Fibroblast of mammary gland (primary cell): ENCODE measurements at places on chromosomes 11 and 22.

DNA sequence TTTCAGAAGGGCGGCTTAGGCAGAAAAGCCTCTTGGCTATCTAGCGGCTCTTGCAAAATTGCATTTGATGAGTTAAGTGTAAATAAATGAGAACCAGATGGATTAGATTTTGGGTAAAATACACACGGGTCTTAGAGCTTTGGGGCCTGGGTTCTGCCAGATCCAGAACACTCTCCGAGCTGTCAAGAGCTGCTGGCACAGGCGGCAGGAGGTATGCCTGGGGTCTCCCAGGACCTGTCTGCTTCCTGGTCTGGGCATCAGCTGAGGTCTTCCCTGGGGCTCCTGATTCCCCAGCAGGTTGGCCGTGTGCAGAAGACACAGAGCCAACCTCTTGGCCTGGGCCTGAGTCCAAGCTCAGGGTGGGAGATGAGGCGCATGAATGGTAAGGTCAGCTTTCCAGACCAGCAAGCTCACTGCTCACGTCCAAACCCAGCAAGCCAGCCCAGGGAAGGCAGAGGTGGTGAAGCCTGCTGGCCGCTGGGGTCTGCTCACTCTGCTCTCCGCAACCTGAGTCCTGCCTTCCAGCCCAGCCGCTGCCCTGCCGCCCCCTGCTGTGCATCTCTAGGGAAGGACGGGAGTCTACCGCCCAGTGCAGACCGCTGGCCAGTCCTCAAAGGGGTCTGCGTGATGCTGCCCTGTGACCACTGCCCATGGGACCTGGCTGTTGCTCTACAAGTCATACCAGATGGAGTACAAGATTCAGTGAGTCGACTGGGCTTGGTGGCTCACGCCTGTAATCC lies 44.9 kb downstream of the SCUBE1 start:
- DNase-seq: peak; percentile 21

- peak; percentile 99 for DNase-seq
Measured at GRCh38 chr11:10454878-10455631, at the start of gene AMPD3. TSS of gene AMPD3 (plus strand) at chr11:10455264. CDS start at chr11:10461520, 6,256 bp downstream.

GRCh38 chr11:95387325-95387724 lies 156.3 kb upstream of the SESN3 start:
- DNase-seq: no peak

- no peak for DNase-seq
Measured at GRCh38 chr11:20342347-20343141, 21.0 kb upstream of the HTATIP2 start.

- DNase-seq: peak; percentile 63
Measured at GRCh38 chr11:87173185-87174039, 135.7 kb downstream of the TMEM135 start.

GRCh38 chr11:116885951-116886655 lies 48.7 kb upstream of the APOA1 start:
- DNase-seq: peak; percentile 73

- DNase-seq: peak; percentile 56
Measured at GRCh38 chr22:23591201-23591791, 11.2 kb upstream of the IGLL1 start.

DNA sequence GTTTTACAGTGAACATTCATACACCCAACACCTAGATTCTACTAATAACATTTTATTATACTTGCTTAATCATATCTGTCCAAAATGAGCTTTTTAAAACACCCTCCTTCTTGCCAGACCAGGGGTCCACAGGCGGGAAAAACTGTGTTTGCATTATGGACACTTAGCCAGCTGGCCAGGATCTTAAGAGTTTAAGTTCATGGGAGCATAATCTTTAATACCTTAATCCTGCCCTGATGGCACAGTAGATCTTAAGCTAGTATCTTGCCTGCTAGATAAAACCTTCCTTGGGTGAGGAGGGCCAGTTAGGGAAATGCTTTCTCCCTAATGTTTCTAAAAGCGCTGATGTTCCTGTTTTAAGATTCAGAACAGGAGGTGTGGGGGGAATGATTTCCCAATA lies 13.1 kb upstream of the CCDC134 start:
- no peak for DNase-seq

DNA sequence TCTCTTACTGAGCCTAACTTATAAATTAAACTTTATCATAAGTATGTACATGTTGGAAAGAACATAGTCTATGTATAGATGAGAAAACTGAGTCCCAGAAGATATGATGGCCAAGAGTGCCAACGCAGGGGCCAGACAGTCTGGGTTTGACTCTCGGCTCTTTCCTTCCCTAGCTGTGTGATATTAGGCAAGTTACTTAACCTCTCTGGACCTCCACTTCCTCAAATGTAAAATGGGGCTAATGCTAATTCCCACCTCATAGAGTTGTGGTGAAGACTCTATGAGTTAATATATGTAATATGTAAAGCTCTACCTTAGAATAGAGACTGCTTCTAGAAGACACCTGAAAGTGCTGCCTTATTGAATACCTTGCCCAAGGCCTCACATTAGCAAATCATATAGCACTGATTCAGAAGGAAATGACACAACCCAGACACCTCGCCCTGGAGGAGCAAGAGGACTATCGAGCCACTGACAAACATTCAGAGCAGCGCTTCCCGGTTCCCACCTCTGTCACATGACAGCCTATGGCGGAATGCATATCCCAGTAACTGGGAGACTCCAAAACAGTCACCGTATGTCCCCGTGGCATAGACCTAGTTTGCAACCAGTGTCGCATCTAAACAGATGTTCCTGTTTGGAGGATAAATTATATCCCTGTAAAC lies 11.3 kb upstream of the CCDC86 start:
- DNase-seq: no peak

GRCh38 chr22:44297470-44298061 lies 15.2 kb downstream of the SHISAL1 start:
- no peak for DNase-seq

- no peak for DNase-seq
Measured at GRCh38 chr11:32890843-32891656, 1.6 kb upstream of the QSER1 start.

- DNase-seq: peak; percentile 68
Measured at GRCh38 chr11:32960553-32961164, 55.0 kb upstream of the DEPDC7 start.

DNA sequence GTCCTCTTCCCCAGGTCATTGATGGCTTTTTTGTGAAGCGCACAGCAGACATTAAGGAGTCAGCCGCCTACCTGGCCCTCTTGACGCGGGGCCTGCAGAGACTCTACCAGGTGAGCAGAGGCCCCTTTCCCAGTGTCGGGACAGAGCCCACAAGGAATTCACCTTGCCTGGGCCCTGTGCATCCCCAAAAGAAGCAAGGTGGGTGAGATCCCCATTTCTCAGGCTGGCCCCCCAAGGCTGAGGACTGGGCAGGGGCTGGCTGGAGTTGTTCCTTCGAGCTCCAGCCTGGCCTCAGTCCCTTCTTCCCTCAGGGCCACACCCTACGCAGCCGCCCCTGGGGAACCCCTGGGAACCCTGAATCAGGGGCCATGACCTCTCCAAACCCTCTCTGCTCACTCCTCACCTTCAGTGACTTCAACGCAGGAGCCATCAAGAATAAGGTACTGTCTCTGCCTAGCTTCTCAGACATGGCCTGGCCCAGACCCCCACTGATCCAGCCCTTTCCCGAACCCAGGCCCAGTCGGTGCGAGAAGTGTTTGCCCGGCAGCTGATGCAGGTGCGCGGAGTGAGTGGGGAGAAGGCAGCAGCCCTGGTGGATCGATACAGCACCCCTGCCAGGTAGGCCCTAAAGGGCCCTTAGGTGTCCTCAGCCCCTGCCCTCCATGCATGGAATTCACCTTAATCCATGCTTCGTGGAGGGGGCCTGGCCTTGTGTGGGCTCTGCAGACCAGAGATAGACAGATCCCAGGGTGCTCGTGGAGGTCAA lies 4.7 kb downstream of the MUS81 start:
- DNase-seq: no peak

DNA sequence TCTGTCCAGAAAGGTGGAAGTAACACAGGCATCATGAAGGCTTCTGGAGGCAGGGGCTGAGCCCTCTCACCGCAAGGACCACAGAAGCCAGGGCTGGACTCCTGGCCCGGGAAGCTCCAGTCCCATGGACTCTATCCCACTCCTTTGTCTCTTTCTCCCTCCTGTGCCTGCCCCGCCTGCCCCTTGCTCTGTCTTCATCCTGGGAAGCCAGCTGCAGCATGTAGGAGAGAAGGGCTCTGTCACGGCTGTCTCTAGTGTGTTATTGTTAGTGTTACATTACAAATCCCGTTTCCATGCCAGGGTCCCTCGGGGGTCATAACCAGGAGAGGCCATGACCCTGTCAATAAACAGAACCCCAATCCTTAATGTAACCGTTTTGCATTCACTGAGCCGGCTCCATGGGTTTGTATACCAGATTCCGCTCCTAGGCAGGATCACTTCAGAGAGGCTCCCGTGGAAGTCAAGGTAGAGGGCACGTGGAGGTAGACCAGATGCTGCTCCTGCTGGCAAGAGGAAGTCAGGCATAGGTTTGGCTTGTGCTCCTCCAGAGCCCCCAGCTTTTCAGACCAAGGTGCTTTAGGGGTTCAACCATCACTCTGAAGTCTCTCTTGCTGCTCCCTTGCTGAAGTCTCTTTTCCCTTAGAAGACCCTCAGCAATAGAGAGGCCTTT lies 293.2 kb downstream of the ETS1 start:
- no peak for DNase-seq

- DNase-seq: no peak
Measured at GRCh38 chr11:92222701-92223100, 1.9 kb upstream of the FAT3 start.

GRCh38 chr11:116502641-116503061 lies 270.1 kb downstream of the BUD13 start:
- no peak for DNase-seq

GRCh38 chr22:37196539-37197450 lies 8.7 kb upstream of the C1QTNF6 start:
- DNase-seq: peak; percentile 87

DNA sequence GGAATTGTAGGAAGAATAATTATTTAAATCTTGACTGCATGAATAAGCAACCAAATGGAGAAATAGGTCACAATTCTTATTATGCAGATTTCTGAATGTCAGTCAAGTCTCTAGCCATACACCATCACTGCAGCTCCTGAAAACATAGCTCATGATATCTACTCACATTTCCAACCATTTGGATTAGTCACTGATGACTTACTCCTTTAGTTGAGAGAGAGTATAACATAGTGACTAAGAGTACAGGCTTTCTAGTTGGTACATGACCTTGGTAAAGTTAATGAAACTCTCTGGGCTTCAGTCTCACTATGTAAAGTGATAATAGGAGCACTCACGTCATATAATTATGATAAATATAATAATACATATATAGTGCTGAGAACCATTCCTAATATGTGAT lies 265.2 kb downstream of the KCNA4 start:
- peak; percentile 24 for DNase-seq

- DNase-seq: no peak
Measured at GRCh38 chr11:3913921-3914320, 58.5 kb downstream of the STIM1 start.

DNA sequence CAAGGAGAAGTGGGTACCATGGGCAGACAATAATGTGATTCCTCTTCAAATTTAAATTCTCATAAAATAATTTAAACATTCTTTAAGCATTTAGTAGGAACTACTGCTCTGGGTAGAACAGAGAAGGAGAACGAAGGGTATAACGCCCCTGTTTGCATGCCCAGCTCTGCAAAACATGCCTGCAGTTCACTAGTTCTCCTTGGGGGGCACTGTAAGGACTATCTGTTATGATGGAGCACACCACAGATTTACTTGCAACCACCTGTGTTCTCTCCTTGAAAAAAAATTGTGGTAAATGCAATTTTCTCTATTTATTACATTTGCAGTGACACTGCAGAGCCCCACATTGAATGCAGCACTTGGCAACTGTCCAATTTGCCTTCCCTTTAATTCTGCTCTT lies 100.3 kb downstream of the GUCY1A2 start:
- peak; percentile 20 for DNase-seq

DNA sequence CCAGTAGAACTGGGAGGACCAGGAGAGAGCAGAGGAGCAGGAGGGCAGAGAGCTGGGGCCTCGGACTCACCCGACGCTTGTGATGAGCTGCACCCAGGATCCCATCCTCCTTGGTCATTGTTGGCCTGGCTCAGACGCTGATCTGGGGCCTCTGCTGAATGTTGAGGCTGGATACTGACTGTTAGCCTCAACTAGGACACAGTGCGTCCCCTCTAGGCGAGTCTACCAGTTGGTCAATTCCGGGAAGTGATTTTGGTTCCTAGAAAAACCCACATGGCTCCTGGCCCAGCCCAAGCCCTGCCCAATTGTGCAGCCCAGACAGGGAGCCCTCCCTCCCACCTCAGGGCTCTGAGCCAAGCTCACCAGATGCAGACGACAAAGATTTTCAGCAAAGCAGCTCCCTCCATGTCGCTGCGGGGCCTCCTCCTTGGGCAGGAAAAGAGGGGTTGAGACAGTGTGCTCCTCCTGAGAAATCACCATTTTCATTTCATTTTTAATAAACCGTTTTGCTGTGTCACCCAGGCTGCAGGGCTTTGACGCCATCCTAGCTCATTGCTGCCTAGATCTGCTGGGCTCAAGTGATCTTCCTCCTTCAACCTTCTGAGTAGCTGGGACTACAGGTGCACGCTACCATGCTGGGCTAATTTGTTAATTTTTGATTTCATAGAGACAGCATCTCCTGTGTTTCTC lies at the start of gene APOL4:
Gene APOL4 (minus strand): TSS at position 180 of the 690 bp plus-strand sequence. CDS start 75 bp downstream, at position 105.
- DNase-seq: peak; percentile 59

GRCh38 chr11:92766698-92767097 lies 202.8 kb upstream of the MTNR1B start:
- peak; percentile 10 for DNase-seq

GRCh38 chr22:20203552-20204201 lies 52.8 kb upstream of the CCDC188 start:
- DNase-seq: peak; percentile 5

DNA sequence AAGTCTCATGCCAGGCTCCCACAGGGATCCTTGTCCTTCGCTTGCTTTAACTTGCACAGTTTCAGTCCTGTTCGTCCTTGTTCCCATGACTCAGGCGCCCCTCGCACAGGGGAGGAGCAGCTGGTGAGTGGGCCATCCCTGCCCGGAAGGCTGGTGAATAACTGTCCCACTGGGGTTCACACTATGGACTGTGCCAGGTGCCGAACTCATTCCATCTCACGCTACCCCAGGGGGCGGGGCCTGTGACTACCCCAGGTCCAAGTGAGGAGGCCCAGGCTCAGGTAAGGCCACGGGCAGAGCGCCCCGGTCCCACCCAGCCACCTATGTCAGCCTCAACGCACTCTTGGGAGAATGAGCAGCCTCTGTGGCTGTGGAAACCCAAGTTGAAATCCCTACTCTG lies 7.2 kb upstream of the CARD10 start:
- peak; percentile 77 for DNase-seq

DNA sequence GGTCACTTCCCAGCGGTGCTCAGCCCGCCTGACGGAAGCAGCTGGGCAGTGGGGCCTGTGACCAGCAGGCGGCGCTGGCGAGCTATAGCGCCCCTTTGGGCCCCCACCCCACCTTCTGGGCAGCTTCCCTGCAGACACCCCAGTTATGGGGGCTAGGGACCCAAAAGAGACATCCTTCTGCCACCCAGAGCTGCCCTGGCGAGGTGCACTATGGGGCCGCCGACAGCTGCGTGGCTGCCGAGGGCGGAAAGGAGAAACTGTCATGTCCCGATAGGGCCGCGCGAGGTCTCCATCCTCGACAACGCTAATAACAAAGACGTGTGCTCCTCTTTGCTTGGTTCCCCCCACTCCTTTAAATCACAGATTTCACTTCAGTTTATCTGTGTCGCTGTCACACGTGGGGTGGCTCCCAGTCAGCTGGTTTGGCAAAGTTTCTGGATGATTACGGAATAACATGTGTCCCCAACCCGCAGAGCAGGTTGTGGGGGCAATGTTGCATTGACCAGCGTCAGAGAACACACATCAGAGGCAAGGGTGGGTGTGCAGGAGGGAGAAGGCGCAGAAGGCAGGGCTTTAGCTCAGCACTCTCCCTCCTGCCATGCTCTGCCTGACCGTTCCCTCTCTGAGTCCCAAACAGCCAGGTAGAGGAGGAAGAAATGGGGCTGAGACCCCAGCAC lies 673 bp upstream of the MYO7A start:
- peak; percentile 30 for DNase-seq

GRCh38 chr11:128732471-128733277 lies 38.8 kb downstream of the FLI1 start:
- no peak for DNase-seq
